GM12864 (cell line): ENCODE measurements at places on chromosomes 2 and 18.

GRCh38 chr2:7707723-7708122, 790.5 kb downstream of the RNF144A start:
- DNase-seq = no peak

DNA sequence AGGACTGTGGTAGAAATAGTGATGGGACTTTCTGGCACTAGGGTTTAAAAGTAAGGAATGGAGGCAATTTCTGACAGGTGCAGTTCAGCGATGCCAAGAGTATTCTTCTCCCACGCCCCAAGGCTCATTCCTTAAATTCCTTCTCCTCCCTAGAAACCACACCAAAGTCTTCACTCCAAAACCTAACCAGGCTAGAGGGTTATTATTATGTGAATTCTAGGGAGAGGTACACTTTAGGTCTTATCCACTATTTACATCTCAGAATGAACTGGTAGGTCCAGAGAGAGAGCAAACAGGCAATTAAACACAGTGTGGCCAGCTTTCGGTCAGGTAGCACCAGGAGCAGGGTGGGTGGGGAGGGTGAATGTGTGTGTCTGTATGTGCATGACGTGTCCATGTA, 11.4 kb downstream of the IL1F10 start:
- no peak for DNase-seq

DNA sequence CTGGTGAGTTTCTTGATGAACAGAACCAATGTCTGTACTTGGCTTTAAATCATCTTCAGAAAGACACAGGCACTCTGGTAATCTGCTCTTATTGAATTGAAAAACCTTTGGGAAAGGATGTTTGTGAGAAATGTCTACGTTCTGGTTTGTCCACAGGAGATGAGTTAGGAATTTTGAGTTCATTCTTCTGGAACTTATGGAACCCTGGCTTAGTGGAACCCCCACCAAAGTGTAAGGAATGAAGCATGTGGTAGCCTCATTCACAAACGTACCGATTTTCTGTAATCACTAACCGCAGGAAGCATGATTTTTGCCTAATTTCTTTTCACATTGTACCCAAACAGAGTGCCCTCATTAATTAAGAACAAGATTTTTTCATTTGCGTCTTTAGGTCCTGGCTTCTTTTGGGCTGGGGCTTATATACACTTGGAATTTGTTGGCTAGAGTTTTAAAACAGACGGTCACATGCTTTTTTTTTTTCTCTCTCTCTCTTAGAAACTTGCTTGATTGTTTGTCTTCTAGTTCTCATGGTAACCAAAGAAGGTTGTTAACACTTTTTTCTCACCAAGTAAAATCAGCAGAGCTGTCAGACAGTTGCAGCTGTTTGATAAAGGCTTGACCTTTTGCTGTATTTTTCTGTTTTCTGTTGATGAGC, 314.1 kb upstream of the THUMPD2 start:
- no peak for DNase-seq

- no peak for DNase-seq
Observed at GRCh38 chr18:25825056-25825455, 265.4 kb downstream of the SS18 start.
